ENCODE measurements at places on chromosomes 2 and 18. TPM values are rescaled to one million over a fixed set of nuclear protein-coding genes. Genes with fewer than 3 reads are reported as not detected.

Gene EMILIN1
- total RNA-seq = 0.15 TPM

Gene B3GNT2
- 33.0 TPM for total RNA-seq

Gene CNGA3
- not detected for total RNA-seq

Gene ACADL
- total RNA-seq = not detected

Gene PIK3C3
- total RNA-seq = 35.3 TPM

Gene DPP10
- not detected for total RNA-seq

Gene CYBRD1
- 0.77 TPM for total RNA-seq

Gene MOCOS
- not detected for total RNA-seq

Gene KIAA2012
- not detected for total RNA-seq

Gene LOXHD1
- not detected for total RNA-seq

Gene IL36G
- total RNA-seq = not detected

Measured in activated naive CD4-positive, alpha-beta T cell treated with anti-CD3 and anti-CD28 coated beads for 36 hours (primary cell).